ENCODE measurements at places on chromosomes 13 and 19.

DNA sequence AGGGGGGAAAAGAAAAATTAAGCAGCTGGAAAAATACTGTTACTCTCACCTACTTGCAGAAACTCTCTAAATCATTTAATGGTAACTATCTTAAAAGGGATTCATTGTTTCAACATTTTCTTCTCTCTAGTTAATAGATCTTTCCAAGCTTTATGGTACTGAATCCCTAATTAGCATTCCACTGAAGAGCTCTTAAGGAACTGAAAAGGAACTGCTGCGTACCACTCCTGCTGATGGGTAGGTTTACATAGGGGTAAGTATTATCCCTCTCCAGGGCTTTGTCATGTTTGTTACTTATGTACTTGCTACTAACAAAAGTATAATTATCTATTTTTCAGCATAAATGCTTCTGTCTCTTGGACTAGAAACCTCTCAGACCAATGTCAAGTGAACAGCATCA, 12.5 kb downstream of the TEX30 start:
- no peak for DNase-seq

DNA sequence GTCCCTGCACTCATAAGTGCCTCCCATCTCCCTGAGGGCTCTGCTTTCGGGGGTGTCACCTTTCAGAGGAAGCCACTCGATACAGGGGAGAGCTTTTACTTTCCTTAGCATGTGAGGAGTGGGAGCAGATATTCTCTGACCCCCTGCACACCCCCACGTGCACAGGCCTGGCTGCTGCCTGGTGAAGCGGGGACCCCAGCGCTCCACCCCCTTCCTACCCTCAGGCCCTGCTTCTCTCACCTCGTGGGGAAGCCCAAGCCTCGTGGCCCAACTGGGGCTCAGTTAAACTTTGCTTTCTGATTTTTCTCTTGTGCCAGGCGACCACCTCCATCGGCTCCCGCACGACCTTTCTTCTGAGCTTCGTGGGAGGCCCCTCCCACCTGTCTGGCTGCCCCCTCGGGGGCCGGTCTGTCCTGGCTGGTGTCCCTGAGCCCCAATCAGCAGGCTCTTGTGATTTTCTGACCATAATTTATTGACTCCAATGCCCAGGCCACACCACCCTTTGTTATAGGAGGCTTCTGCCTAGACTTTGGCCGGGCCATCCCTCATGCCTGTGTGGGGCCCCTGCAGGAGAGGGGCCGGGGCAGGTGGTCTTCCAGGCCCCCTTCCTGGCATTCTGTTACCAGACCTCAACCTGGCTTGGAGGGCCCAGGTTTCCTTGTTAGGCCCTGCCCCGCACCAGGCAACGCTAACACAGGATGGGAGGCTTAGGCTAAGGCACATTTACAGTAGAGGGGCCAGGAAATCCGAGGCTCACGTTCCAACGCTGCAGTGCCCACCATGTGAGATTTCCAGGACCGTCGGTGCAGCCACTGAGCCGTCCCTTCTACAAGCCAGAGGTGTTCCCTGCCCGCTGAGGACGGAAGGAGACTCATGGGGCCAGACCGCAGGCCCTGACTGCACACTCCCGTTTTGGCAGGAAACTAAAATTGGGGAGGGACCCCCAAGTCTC, 3.7 kb downstream of the TMED1 start:
- no peak for DNase-seq

DNA sequence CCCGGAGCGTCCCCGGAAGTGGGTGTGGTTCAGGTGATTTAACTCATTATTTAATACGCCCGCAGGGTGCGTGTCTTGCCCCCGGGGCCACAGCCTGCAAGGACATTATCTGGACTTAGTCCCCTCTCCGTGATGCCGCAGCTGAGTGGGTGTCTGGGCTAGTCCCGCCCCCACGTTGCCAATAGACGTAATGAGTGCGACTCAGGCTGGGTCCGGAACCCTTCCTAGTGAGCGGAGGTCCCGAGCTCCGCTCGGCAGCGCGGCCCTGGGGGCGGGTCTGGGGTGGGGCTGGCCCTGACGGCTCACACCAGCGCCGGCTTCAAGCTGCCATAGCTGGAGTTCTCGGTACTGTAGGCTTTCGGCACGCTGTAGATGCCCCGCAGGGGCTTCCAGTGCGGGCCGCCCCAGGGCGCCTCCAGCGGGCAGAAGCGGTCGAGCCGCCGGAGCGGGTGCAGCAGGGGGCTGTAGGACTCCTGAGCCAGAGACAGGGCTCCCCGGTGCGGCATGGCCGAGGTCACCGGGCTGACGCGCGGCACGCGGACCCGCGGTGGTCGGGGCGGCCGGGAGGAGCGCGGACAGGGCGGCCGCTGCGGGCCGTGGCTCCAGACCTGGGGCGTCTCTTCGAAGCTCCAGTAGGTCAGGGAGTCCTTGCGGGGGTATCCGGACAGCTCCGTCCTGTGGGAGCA, 918 bp upstream of the LHB start:
- peak; percentile 26 for DNase-seq

DNA sequence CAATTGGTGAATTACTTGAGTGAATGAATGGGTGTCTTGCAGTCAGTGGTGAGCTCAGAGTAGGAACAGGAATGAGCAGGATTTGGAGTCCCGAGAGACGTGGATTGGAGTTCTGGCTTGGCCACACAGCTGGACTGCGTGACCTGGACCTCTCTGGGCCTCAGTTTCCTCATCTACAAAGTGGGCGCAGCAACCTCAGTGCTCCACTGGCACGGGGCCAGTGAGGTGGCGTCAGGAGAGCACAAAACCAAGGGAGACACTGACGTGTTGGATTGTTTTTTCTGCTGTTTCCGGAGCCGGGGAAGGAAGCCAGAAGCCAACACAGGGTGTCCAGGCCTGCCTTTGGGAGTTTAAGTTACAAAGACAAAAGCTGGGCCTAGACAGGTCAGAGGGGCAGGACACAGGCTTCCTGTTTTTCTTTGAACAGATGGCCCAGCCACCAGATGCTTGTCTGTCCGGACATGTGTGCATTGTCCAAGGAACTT, 6.5 kb upstream of the DOCK6 start:
- no peak for DNase-seq

- no peak for DNase-seq
These were observed 542.1 kb downstream of the SLITRK1 start for GRCh38 chr13:83340170-83340569.

DNA sequence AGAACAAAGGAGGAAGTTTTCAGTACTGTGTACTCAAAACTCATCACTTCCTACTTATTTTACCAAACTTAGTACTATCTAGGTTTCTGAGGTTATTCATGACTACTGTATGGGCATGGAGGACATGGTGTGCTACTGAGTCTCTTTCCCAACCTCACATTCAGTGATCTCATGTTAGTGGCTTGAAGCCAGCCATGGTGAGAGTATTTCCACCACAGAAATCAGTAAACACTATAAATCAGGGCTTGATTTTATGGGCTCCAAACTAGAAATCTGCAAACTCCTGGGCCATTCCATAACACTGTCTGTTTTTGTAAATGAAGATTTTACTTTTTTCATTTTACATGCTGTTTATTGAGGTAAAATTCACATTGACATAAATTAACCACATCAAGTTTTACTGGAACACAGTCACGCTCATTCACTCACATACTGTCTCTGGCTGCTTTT, 19.7 kb downstream of the MED26 start:
- no peak for DNase-seq

- no peak for DNase-seq
These were observed 14.7 kb downstream of the FGF9 start for GRCh38 chr13:21685485-21686064.

DNA sequence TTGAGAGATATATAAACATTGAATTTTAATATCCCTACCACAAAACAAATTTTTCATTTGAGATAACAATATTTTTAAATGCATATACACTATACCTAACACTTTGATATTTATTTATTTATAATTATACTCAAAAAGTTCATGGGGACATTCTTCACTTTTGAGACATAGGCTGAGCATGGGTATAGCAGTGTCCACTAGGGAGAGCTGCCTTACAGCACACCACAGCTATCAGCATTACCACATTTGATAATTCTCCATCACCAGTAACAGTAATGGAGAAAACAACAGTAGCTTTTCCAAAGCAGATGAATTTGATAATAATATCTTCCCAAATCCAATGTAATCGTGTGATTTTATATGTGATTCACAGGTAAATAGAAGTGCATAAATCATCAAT, 626.1 kb downstream of the DACH1 start:
- no peak for DNase-seq

DNA sequence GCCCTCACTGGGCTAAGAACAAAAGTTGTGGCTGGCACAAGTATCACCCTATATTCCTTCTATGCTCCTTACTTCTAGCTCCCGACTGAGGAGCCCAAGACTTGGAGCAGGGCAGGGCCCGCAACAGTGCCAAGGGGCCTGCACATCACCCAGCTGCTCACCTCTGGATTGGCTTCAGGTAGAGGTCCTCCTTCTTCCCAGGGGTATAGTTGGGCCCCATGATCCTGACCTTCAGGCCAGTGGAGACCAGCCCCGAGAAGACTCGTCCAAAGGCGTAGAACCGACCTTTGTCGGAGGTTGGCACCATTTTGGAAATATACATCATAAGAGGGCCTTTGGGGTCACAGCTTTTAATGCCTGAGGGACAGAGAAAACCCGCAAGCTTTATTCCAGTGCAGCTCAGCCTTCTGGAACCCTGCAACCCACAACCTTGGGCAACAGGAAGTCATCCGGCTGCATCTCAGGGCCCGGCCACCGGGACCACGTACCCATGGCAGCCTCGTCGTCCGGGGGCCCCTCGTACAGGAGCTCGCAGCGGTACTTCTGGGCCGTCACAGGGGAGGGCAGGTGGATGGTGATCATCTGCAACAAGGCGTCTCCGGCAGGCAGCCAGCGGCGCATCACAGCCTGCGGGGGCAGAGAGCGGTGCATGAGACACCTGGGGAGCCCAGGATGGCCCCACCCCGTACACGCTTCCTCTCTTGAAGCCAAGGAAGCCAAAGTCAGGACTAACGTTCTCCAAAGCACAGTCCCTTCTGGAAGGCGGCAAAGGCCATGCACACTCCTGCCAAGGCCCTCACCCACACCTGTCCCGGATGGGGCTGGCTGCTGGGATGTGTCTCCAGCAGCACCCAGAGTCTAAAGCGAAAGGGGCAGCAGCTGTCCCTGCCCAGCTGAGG, 4.7 kb downstream of the EEF2 start:
- no peak for DNase-seq

GRCh38 chr13:96274046-96274445, 184.1 kb downstream of the HS6ST3 start:
- no peak for DNase-seq

GRCh38 chr19:14061751-14062557, at the start of gene PALM3:
PALM3 (minus strand) TSS chr19:14062076; CDS start chr19:14061980, 96 bp downstream.
- DNase-seq, result no peak

- no peak for DNase-seq
These were observed 1.8 kb downstream of the FXYD7 start for GRCh38 chr19:35144600-35145436.

DNA sequence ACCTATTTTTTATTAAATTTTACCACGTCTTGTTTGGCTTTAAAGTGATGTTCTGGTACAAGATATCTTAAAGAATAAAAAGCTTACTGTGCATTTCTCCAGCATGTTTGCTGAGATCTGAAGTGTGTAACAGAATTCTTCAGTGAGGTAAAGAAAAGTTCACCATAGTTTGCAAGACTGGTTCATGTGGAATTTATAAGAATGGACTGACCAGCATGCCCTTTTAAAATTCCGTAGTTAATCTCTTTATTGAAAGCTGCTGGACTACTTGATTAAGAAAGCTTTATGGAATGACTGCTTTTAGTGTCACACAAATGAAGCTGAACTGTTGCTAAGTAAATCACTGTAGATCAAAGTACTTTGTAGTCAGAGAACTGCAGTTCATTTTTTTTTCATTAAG, 119.2 kb downstream of the GPC6 start:
- DNase-seq, result no peak

DNA sequence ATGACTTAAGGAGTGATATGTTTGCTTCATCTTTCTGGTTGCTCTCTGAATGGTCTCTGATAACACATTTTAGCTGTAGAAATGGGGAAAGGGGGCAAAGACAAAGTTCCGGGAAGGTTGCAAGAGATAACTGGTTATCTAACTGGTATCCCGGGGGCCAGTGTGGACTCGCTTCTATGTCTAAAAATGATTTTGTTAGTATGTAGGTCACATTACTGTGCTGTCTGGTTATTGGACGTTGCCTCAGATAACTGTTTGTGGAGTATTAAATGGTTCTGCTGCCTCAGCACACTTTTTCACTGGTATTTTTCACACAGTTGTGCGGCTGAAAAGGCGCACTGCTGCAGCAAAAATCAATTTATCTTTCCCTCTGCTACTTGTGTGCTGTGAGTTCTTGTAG, 63.0 kb upstream of the ZNF536 start:
- no peak for DNase-seq

DNA sequence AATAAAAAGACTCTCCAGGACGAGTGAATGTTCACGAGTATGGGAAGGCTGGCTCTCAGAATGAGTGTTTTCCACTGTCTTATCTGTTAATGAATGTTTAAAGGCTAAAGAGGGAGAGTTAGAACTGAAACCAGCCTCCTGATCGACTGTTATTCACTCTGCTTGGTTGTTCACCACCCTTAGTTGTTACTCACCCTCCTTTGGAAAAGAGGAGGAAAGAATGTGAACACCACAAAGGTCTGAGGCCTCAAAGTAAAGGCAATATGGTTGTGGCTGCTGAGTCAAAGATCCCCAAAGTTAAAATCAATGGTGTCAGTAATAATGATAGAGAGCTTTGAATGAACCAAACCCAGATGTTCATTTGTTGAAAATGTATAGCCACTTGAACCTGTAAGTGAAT, 1793.2 kb upstream of the PCDH20 start:
- no peak for DNase-seq

DNA sequence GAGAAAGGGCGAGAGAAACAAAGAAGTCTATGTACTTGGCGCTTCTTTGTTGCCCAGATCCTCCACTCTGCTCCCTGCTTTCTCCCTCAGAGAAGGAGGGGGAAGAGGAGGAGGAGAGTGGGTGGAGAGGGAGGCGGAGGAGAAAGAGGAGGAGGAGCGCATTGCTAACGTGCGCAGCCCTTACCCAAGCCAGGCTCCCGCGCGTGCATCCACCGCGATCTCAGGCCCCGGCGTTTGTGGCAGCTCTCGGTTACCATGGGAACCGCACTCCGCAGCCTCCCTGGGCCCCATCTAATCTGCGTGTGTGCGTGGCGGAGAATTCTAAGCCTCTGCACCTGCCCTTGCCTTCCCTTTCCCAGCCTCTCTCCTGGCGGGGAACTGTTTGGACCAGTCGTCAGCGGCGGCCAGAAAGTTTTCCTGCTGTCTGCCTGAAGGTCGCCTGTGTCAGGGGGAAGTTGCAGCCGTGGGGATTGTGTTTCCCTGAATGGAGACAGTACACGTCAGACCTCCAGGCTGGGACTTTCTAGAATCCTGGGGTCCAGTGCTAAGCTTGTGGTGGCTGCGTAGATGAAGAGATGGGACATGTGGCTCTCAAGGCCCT, at the start of gene ERICH6B:
ERICH6B (minus strand) TSS at position 239 of the 601 bp plus-strand sequence. CDS start 18,734 bp downstream, outside the sequence.
- DNase-seq, result no peak

DNA sequence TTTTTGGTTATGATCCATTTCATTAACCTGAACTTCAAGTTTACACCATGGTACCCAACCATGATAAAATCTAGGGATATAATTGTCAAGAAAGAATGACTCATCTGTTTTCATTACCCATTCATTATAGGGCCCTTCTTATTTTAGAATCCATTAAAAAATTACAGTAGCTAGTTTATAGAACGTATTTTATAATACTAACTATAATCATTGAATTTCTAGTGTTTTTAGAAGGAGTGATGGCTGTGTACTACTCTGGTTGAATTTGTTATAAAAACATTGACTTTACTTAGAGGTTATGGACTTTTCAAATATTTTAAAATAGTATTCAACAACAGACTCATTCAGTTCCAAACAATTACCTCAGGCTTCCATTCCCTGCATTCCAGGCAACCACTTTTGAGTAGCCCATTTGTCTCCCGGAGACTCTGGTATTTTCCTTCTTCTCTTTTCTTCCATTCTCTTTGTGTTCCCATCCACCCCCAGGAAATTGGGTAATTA, 71.9 kb upstream of the KLF12 start:
- DNase-seq, result no peak

- no peak for DNase-seq
These were observed 115.8 kb downstream of the KATNAL1 start for GRCh38 chr13:30191491-30192100.

Data from stimulated activated CD8-positive, alpha-beta memory T cell treated with anti-CD3 and anti-CD28 coated beads, Interleukin-4, amount 100 ng/mL, for 1 hour (primary cell).